ENCODE measurements at places on chromosomes 7 and 10.

DNA sequence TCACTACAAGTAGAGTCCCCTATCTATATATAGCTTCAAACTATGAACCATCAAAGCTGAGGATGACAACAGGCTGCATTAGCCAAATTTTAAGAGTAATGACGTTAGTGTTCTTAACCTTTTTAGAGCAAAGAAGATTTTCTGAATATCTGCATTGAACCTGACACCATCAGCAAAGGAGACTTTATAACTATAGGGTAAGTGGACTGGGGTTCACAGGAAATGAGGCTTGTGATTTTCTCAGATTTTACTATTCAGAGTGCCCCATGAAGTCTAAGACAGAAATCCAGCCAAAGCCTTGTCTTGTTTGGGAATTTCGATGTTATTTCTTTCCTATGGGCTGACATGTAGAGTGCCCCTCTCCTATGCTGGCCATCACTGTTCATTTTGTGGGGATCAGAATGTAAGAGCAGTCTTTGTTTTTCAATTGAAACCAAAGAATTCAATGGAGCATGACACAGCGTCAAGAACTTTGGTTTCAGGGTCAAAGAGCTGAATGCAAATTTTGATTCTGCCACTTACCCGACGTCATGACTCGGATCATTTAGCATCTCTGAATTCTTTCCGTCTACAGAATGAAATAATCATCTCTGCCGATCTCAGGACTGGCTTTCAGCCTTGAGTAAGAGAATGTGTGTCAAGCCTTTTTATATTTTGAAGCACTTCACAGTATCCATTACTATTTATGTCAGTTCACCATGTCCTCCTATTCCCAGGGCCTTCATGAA is 52.7 kb downstream of the DENND11 start:
- no peak for DNase-seq

GRCh38 chr10:110174816-110175215 is 32.6 kb upstream of the MXI1 start:
- DNase-seq: no peak

DNA sequence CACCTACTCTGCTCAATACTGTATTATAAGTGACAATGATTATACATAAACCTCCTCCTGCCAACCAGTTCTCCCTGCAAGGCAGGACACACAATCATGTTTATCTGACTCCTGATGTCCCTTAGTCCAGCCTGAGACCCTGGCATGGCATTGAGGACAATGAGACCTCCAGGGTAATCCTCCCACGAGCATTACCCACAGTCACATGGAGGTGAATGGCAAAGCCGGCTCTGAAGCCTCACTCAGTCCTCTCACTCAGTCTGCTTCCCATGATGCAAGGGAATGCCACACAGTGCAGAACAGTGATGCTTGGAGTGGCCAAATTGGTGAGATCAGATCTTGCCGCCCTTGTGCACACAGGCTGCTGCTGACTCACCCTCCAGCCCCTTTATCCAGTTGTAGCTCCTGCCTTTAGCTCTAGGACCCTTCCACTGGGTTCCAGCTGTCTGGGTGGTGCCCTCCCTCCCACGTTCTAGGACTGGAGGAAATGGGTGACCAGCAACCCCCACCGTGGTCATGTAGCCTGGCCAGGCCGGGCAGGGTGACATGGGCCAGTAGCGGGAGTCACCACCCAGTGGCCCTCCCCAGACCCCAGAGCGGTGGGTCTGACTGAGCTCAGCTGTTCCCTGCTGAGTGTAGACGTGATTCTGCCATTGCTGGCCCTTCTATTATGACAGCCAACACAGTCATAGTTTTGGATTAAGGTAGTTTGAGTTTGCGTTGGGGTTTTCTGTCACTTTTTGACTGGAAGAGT is 5.5 kb upstream of the ADCY1 start:
- DNase-seq: no peak

GRCh38 chr10:129965425-129965808 is 1.3 kb upstream of the EBF3 start:
- DNase-seq: no peak

GRCh38 chr10:70117646-70118045 is 15.0 kb downstream of the AIFM2 start:
- no peak for DNase-seq

DNA sequence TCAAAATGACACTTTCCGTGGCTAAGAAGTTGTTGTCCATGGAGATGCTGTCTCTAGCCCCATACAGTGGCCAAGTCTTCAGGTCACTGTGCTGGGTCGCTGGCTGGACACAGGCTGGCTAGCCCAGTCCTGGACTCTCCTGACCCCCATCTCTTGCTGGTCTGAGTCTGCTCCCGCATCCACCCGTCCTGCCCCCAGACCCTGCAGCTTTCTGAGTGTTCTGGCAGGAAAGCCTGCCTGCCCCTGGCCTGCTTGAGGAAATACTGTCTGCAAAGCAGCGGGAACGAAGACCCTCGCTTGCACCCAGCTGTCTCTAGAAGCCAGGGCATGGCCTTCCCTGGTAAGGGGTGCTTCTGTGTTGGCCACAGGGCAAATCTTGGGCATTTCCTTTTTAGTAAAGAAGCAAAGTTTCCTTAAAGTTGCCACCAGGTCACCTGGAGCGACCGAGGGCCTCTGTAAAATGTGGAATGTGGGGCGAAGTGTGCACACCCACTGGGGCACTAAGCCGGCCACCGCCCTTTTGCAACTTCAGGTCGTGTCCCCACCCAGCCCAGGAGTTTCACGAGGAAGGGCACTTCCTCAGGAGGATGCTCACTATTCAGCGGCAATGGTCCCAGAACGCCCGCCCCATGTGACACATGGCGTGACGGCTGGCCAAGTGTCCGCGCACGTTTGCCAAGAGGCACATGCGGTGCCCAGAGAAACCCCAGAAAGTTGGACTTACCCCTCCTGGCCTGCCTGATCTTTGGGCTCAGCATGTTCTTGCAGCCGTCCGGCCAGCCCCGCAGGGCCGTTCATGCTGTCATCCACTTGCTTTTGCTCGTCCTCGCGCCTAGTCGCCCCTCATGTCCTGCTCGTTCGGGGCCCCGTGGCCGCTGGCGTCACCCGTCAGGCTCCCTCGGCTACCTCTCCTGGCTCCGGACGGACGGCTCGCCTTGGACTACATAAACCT is 558 bp downstream of the ARHGAP22 start:
- DNase-seq: no peak

Data from HCT116 (cell line).